SK-MEL-5 (cell line): ENCODE measurements at places on chromosomes 3 and 15.

- no peak for DNase-seq
Observed at GRCh38 chr3:78818161-78818985, 949.4 kb downstream of the ROBO1 start.

DNA sequence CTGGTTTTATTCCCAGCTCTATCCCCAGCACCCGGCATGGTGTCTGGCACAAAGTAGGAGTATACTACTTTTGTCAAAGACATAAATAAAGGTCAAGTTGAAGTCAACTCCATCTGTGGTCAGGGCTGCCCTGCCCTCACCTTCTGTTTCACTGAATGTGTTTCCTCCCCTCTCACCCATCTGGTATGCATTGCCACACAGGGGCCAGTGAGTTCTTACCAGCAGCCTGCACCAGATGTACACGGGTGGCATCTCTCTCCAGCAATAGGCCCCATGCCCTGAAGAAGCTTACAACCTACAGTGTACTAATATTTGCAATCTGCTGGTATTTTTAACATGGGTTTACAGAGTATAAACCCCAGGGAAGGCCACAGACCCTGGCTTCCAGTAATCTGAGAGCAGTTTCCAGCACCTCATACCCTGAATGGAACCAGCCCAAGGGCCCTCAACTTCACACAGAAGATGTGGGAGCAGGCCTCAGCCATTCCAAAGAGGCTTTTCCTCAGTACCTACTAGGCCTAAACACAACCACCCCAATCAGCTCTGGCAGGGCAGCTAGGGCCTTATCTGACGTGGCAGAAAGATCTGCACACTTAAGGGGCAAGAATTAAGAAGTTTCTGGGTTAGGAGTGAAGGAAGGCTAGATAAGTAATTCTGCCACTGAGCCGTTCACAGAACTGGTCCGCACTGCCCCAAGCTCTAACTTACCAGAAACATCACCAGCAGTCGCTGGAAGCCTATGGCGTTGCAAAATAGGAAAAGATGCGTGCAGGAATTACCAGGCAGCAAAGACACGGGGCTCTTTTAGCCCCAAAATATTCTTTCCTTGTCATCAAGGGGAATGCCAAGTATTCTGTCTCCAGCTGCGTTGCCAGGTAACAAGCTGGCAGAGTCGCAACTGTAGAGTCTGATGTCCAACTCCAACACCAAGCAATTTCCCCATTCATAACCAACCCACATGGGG is 2.1 kb downstream of the IDH2 start:
- DNase-seq: no peak

DNA sequence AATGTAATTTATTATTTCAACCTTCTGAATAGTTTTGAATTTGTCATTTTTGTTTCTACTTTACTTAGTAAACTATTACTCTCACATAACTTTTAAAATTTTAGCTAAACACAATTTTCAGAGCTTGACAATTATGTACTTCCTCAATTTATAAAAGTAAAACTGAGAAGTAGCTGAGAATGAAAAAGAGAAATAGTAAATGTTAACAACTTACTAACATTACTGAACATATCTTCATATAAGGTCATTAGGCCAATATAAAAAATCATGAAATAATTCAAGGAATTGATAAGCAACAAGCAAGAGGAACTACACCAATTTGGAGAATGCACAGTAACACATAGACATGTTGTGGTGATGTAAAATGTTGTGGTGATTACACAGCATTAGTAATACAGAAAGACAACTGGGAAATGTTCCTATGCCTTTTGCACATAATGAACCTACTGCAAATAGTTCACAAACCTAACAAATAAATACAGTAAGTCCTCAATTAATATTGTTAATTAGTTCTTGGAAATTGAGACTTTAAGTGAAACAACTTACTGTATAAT is 137.9 kb downstream of the CBLB start:
- no peak for DNase-seq

DNA sequence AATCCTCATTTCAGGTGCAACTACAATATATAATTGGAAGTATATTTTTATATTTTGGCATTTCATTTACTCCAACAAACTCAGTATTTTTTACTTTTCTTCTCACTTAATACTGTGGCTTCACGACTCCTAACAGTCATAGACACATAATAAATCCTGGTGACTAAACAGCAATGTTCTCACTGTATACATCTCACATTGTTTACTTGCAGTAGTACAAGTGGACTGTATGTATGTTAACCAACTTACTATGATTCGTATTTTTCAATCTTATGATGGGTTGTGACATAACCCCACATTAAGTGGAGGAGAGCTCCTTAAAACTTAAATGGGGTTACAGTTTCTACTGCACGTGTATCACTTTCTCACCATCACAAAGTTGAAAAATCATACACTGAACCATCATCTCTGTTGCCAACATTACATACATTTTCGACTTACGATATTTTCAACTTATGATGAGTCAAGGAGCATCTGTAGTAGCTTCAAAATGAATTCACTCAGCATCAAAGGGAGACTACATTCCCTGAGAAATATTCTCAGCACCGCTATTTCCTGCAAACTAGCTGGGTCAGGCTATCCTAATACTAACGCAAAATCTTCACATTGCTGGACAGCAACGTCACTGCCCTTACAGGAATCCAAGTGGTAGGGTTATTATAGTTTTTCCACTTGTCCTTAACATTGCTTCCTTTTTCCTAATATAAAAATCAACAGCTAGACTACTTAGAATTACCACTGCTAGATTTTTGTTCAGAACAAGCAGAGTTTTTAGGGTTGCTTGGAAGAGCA is 7.3 kb downstream of the ADAM10 start:
- DNase-seq: no peak

- DNase-seq: no peak
Observed at GRCh38 chr3:54899273-54899672, 28.6 kb downstream of the LRTM1 start.

DNA sequence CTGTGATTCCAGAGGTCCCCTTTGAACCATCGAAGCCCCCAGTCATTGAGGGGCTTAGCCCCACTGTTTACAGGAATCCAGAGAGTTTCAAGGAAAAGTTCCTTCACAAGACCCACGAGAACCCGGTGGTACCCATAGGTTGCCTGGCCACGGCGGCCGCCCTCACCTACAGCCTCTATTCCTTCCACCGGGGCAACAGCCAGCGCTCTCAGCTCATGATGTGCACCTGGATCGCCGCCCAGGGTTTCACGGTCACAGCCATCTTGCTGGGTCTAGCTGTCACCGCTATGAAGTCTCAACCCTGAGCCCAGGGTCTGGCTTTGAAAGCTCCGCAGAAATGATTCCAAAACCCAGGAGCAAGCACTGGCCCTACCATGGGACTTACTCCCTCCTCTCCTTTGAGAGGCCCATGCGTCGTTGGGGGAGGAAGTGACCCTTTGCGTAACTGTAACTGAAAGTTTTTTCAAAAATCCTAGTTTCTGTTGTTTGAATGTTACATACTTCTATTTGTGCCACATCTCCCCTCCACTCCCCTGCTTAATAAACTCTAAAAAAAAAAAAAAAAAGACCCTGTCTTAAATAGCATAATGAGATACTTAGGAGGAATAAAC is 85.1 kb upstream of the CSPG5 start:
- no peak for DNase-seq

DNA sequence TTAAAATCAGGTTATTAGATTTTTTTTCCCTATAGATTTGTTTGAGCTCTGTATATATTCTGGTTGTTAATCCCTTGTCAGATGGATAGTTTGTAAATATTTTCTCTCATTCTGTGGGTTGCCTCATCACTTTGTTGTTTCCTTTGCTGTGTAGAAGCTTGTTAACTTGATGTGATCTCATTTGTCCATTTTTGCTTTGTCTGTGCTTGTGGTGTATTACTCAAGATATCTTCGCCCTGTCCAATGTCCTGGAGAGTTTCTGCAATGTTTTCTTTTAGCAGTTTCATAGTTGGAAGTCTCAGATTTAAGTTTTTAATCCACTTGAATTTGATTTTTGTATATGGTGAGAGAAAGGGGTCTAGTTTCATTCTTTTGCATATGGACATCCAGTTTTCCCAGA is 699.1 kb downstream of the NAALADL2 start:
- no peak for DNase-seq

DNA sequence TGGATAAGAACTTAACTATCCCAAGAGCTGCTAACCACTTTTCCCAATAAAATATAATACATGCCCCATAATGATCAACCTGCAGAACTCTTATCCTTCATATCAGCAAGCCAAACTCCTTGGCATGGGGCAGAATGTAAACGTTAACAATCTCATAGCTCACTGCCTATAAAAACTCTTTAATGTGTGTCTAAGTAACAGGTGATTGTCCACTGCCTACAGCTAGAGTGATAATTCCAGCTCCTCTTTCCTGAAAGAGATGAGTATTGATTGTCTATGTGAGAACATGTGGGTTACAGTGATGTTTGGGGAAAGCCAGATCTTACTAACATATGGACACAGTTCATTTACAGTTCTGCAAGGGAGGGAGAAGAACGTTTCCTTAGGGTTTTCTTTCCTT is 11.3 kb upstream of the GLCE start:
- no peak for DNase-seq

DNA sequence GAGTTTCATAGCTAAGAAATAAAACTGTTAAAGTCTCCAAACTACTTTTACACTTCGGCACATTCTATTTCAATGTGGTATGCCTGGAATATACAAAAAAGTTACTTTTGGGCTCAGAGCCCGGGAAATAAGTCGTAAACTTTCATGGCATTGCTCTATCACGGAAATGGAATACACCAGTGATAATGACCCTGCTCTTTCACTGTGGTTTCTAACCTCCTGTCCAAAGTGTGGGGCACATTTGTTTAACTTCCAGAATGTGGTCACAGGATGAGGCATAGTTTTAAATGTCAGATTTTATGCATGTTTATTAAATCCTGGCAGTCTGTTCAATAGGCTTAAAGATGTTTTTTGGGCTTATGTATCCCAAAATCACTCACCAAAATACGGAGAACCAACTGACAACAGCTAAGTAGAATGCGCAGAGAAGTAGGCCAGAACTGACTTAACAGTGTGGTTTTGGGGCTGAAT is 5.1 kb downstream of the CXCR6 start:
- DNase-seq: no peak

GRCh38 chr15:68389936-68390817 is 41.8 kb downstream of the ITGA11 start:
- DNase-seq: no peak

DNA sequence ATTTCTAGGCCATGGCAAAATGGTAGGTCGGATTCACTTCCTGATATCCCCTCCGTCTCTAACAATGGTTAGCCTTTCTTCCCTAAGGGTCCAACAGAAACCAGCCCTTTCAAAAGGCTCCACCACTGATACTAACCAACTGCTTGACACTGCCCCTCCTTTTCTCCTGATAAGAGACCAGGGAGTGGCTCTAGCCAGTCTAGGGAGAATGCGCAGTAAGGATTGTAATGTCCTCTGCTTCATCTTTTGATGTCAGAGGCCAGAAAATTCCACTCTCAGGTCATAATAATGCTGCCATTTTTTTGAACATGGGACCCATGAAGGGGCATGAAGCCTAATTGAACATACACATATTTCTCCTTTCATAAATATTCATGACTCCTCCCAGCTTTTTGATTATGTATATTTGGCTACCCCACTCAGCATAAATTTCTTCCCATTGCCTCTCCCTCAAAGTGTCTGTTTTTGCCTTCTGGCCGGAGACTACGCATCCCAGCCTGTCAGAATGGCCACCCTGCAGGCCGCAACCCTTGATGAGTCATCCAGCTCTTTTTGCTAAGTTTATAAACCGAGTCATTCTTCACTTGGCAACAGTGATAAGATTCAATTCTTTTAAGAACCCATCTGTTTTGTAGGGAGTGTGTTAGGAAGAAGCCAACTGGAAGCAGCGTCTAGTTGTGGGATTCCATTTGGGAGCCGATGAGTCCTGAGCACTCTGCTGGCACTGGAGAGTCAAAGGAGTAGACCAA is 189.0 kb upstream of the MCTP2 start:
- no peak for DNase-seq

DNA sequence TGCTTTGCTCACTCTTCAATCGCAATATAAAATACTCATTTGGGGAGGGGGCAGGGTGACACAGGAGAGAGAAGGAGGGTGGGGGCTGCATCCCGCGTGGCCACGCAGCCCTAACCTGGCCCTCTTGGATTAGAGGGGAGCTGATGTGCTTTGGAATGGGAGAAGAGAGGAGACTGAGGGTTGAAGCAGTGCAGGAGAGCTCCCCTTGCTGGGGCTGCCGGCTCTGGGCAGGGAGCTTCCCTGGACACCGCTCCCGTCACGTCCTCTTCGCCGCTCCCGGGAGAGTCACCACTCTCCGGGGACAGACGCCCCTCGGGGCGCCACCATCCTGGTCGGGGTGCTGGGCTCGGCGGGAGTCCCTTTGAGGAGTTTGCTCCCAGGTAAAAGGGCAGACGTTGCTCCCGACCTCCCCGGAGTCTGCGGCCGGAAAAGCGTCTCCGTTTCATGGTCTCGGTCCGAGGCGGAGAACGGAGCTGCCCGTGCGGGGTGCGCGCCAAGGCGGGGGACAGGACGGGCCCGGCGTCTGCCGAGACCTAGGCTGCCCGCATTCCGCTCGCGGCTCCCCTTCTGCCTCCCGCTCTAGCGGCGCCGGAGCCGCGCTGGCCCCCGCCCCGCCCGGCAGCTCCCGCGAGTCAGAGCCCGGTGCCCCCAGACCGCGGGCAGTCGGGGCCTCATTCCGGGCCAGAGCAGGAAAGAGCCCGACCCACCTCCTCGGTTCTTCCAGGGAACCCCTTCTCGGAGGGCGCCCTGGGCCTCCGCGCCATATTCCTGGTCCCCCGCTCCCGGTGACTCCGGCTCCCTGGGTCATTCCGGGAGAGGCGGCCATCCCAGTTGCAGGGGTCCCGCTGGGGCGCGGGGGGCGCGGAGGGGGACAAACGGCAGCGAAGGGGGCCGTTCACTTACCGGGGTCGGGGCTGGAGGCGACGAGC is 603 bp downstream of the SLC7A14 start:
- DNase-seq: no peak

- DNase-seq: no peak
Observed at GRCh38 chr3:36814066-36814717, 49.8 kb upstream of the DCLK3 start.

DNA sequence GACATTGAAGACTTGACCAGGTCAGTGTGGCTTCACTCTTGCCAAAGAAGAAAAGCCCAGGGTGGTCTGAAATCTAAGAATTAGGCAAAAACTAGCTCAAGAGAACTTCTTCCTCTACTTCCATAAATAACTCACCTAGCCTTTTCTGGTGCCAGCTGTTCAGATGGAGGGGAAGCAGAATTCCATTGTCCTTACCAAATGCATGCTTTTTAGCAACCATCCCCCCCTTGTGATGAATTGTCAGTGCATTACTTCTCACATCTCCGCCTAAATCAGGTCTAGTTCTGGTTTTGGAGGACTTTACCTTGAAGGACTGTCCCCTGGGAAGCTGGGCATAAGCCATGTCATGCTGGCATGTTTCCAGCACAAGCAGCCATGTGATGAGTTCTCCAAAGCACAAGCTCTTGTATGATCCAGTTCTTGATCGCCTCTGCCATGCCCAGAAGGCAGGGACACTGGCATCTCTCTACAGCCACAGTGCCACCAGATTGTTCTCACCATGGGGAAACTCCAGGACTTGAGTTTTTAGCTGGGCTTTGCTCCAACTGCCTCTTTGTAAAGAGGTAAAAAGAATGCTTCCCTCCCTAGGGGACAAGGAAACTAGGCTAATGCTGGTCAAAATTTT is 96.4 kb upstream of the IL12A start:
- DNase-seq: no peak
